ENCODE measurements at places on chromosomes 2 and 18.

GRCh38 chr18:72444111-72444797, 99.9 kb downstream of the CBLN2 start:
- DNase-seq = no peak

- DNase-seq = no peak
These were observed 72.2 kb downstream of the LNPK start for GRCh38 chr2:175929850-175930249.

DNA sequence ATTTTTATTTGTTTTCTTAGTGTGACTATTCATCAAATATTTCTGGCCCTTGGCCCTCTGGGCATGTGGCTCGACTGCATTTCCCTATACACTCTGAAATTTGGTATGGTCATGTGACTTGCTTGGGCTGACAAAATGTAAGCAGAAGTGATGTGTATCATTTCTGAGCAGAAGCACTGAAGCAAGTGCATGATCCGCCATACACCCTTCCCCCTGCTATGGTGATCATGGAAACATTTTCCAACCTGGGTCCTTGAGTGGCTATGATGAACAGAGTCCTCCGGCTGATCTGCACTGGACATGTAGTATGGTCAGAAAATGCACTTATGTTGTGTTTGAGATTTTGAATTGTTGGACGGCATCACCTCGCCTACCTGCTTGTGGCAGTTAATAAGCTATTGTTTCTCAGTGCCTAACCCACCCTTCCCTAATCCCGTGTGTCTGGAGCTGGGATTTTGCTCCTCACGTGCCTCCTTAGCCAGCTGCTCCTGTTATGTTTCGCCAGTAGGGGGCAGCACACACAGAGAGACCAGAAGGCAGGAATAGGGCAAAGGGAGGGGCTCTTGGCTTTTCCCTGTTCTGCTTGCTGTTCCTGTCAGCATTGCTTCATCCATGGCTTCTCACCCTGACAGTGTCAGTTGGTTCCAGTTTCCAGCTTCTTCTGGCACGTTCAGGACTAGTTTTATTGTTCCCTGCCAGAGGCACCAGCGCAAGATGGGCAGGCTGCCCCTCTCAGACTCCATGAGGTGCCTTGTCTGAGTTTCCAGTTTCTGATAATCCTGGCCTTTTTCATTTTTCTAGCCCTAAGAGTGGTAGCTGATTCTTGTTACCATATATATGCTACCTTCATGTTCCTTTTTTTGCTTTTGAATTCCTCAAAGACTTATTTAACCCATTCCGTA, 207.4 kb downstream of the ARL6IP6 start:
- DNase-seq = peak; percentile 56

DNA sequence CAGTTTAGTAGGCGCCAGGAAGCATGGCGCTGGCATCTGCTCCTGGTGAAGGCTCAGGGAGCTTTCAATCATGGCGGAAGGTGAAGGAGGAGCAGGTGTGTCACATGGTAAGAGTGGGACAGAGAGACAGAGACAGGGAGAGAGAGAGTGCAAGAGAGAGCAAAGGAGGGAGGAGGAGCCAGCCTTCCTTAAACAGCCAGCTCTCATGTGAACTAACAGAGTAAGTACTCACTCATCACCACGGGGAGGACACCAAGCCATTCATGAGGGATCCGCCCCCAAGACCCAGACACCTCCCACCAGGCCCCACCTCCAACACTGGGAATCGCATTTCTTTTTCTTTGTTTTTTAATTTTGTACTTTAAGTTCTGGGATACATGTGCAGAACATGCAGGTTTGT, 40.8 kb upstream of the CLASP1 start:
- no peak for DNase-seq

DNA sequence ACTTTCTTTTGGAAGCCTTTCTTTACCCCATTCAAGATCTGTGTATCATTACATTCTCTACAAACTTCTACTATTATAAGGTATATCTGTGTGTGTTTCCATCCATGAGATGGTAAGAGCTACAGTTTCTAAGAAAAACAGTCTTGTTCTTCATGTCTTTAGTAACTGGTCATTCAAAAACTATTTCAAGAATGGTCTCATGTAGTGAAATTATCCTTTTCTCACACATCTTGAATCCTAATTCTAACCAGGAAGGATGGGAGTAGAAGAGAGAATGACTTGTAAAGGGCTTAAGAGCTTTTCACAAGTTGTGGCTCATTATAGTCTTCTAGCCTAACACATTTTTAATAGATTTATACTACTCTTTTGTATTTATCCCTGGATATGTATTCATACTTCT, 47.3 kb downstream of the ROCK1 start:
- DNase-seq = no peak

DNA sequence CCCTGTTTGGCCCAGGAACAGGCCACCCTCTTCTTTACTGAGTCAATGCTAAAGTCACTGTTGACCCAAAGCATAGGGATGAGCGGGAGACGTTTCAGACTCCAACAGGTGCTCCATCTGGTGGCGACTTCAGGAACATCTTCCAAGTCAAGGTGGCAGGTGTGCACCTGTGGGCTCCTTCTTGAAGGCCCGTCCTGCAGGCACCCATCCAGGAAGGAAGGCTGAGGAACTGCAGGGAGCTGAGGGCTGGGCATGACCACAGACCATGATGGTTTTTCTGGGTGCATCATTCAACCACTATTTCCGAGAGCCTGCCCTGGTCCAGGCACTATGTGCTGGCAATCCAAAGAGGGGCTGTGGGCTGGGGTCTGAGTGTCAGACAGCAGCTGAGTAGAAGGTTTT, 142.8 kb downstream of the NDUFA10 start:
- peak; percentile 72 for DNase-seq

DNA sequence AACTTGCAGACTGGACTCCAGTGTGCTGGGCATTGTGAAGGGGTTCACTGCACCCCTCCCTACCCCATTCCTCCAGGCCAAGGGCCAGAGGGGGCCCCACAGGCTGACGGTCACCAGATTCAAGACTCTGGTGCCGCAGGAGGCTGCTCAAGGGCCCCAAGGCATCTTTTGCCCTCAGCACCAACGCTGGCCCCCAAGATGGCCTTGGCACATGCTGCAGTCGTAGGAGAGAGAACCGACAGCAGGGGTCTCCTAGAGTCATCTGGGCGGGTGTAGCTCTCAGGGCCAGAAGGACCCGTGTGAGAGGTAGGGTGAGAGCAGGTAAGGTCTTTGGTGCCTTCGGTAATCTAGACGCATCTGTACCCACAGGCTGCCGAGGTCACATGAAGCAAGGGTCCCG, 18.7 kb upstream of the ODC1 start:
- DNase-seq = no peak

DNA sequence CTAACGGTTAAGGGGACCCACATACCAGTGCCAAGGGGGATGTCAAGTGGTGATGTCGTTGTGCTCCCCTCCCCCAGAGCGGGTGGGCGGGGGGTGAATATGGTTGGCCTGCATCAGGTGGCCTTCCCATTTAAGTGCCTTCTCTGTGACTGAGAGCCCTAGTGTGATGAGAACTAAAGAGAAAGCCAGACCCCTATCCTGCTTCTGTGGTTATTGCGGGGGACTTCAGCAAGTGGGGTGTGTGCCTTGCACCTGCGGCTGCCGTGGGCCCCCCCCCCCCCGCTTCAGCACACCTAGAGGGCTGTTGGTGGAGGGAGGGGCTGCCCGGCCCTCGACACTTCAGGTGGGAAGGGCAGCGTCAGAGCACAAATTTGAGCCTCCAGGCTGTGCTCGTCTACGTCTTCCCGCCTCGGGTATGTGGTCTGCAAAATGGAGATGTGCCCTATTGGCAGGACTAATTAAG, 6.1 kb downstream of the CTDSP1 start:
- DNase-seq = peak; percentile 57

- DNase-seq = peak; percentile 76
These were observed 49.8 kb upstream of the LGALSL start for GRCh38 chr2:64404002-64404731.

- DNase-seq = no peak
These were observed 122.6 kb upstream of the SPRED2 start for GRCh38 chr2:65554765-65555591.

GRCh38 chr2:68590702-68591101, 52.7 kb upstream of the PROKR1 start:
- DNase-seq = no peak

DNA sequence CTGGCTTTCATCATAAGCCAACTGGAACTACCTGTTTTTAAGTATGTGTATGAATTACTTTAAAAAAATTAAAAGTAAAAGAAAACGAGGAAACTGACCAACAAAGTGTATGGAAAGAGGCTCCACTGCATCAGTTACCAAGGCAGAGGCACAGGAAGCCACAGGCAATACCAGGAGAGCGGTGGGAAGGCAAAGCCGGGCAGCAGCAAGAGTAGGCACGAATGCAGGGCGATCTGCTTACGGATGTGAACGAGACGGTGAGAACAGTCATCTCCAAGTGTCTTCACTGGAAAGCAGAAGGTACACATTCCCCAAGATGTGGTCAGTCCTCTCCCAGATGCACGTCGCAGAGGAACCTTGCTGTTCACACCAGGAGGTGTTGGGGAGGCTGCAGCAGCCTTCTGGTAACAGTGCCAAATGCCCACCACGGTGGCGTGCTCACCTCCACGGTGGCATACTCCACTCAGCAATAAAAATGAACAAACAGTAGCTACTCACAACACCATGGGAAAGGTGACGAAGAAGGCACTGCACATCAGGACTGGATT, 43.1 kb downstream of the HS6ST1 start:
- no peak for DNase-seq

GRCh38 chr2:223863491-223863890, 26.1 kb upstream of the AP1S3 start:
- no peak for DNase-seq

DNA sequence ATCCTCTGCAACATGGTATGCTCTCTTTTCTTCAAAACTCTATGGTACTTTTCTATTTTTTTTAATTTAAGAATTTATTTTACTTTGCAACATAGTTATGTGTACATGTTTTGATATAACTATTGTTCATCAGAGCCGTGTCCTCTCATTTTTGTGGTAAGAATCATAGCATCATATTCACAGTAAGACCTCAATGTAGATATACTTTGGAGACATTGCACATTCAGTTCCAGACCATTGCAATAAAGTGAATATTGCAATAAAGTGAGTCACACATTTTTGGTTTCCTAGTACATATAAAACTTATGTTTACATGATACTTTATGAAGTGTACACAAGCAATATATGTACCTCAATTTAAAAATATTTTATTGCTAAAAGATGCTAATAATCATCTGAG, 22.7 kb upstream of the LINC00305 start:
- DNase-seq = no peak

- no peak for DNase-seq
These were observed 1.8 kb downstream of the LANCL1 start for GRCh38 chr2:210474776-210475175.

GRCh38 chr2:28488083-28488830, 7.6 kb upstream of the PLB1 start:
- DNase-seq = no peak

All from left colon (tissue), 2 donors.